ENCODE measurements at places on chromosomes 16 and 17.

- DNase-seq, result no peak
Measured at GRCh38 chr17:72175787-72176515, 55.1 kb downstream of the SOX9 start.

DNA sequence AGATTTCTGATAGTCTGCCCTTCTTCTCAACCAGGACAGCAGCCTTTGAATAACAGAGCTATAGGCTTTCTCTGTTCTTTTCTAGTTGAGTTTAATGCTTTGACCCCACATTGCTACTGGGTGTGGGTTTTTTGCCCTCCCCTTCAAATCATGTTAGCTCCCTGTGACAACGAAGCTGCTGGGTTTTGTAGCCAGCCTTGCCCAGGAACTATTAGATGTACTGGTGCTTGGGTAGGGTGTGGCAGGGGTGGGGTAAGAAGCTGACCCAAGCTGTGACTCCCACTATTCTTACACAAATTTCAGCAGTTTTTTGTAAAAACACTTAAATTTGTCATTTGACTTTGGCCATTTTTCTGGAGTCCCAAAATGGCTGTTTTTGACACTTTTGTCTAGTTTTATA lies 69.7 kb downstream of the NLK start:
- no peak for DNase-seq

DNA sequence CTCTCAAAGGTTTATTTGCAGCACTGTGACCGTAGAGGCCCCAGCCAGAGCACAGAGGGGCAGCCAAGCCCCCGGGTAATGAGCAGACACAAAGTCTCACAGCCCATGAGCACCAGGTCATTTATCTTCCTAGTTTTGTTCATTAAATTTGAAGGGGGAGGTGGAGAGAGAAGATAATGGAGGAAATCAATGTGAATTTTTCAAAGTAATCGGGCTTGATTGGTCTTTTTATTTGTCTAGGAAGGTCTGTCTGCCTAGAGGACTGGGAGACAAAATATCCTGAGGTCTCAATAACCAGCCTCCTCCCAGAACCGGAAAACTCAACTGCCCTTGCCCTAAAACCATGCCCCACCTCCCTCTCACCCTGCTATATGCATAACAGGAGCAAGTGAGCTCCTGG lies 189.0 kb downstream of the SLC39A11 start:
- DNase-seq, result no peak

- no peak for DNase-seq
Measured at GRCh38 chr17:6328279-6328678, 106.6 kb downstream of the AIPL1 start.

DNA sequence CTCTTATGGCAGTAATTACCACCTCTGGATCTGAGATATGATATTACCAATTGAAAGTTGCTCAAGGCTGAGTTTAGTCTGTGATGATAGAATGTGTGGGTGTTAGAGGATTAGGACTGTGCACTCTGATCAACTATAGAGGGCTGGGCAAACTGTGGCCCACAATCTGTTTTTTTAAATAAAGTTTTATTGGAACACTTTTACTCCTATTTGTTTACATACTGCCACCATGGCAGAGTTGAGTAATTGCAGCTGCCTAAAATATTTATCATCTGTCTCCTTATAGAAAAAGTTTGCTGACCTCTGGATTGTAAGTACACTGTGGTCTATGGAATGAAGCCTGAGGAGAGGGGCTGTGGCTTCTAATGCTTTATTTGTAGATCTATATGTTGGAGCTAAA lies 71.5 kb upstream of the N4BP1 start:
- no peak for DNase-seq

- no peak for DNase-seq
Measured at GRCh38 chr17:20008242-20009051, 712 bp upstream of the SPECC1 start.

DNA sequence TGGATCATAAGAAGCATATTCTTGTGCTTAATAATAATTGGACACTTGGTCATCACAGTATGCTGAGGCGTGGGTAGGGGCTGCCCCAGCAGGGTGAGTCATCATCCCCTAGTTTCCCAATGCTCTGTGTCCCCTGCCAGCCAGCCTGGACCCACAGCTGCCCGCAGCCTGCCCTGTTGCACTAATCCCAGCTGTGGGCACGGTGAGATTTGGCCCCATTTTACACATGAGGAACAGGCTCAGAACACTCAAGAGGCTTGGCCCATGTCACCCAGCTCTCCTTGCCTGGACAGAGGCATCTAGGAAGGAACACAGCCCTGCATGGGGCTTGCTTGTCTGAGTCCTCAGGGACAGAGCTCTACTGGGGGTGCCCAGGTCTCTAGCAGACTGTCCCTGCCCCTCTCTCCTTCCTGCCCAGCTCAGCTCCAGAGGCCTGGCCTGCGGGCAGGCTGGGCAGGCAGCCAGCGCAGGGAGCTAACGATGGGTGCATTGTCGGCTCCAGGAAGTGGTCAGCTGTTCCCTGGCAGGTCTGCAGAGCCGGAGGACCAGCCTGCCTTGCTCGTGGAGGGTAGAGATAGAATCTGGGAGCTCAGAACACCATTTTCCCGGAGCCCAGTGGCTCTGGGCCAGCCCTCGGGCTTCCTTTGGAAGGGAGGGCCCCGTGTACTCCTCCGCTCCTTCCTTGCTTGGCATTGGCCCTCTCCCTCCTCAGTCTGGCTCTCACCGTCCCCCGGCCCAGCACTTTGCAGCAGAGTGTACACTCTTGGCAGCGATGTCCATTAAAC lies 189.4 kb downstream of the RAB11FIP4 start:
- DNase-seq, result no peak

DNA sequence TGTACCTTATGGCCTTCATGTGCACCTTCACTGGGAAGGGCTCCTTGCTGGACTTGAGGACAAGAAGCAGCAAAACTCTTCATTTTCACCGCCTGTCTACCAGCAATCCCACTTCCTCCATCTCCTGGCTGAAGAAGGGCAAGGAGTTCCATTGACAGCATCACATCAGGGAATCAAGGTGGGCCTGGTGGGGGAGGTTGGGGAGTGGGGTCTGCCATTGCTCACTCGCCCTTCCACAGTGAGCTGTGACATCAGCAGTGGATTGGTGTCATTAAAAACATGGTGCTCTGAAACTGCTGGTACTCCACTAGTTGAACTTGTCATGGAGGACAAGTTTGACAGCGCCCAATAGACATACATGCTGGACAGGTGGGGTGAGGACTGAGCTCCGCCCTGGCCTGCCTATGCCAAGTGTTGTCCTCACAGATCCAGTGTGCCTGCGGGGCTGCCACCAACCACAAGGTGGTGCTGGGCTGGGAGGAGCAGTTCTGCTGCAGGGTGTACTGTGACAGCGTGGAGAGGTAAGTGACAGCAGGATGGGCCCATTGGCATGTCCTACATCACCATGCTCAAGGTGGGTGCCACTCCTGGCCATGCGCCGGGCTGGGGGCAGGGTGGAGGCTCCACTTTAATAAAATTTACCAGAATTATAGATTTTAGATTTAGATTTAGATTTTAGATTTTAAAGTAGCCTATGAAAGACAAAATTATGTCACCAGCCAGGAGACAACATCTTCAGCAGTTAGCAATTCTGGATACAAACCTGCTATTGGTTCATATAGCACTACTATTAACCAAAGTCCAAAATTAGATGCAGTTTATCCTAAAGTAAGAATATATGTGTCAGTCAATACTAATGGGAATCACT lies 1729.1 kb downstream of the TP53TG3F start:
- DNase-seq, result no peak

GRCh38 chr16:15773968-15774367 lies 82.9 kb downstream of the MYH11 start:
- DNase-seq, result no peak

GRCh38 chr16:63655846-63656245 lies 1466.0 kb downstream of the CDH11 start:
- DNase-seq, result no peak

GRCh38 chr16:82071421-82071820 lies 36.4 kb downstream of the HSD17B2 start:
- DNase-seq, result no peak

GRCh38 chr16:79053577-79053976 lies 547.0 kb downstream of the MAF start:
- DNase-seq, result no peak

- no peak for DNase-seq
Measured at GRCh38 chr17:34259146-34259545, 4.1 kb downstream of the CCL2 start.

- no peak for DNase-seq
Measured at GRCh38 chr17:80109066-80109660, 7.8 kb downstream of the GAA start.

DNA sequence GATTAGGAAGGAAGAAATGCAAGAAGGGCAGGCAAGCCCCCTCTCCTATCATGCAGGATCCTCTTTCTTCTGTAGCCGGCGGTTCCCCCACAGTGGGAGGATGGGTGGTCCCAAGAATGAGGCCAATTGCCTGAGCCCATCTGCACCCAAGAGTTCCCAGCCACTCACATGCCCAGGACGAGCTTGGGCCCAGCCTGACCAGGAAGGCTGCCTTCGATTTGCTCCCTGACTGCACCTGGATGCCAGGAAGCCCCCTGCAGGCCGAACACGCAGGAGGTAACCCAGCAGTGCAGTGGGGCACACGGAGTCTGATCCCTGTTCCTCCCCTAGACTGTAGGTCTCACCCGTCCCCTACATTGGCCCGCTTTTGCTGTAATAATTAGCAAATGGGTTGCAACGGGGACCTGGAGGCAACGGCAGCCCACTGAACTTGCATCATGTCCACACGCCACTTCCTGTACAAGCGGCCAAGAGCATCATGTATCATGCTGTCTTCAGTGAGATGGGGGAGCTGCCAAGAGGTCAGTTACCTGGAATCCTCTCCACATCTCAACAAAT lies 67.5 kb downstream of the AMFR start:
- no peak for DNase-seq

GRCh38 chr17:66570447-66571195 lies 264.3 kb upstream of the CACNG5 start:
- no peak for DNase-seq

- DNase-seq, result no peak
Measured at GRCh38 chr17:4786516-4786915, 352 bp upstream of the VMO1 start.

DNA sequence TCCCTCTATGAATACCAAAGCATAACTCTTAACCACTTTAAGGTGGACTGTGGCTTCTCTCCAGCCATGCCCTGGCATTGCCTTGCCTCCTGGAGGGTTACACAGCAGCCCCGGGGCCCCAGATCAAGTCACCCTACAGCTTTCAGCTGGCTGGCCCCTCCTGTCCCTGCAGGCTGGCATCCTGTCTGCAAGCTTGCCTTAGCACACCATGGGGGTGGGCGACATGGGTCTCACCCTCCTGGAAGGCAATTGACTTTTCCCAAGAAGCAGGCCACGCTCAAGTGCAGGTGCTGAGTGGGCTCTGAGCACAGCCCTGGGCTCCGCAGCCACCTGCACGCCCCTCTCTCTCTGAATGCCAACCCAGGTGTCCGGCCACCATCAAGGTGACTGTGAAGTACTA lies 25.8 kb upstream of the AKTIP start:
- DNase-seq, result no peak

GRCh38 chr16:77116856-77117255 lies 74.1 kb upstream of the MON1B start:
- DNase-seq, result no peak

DNA sequence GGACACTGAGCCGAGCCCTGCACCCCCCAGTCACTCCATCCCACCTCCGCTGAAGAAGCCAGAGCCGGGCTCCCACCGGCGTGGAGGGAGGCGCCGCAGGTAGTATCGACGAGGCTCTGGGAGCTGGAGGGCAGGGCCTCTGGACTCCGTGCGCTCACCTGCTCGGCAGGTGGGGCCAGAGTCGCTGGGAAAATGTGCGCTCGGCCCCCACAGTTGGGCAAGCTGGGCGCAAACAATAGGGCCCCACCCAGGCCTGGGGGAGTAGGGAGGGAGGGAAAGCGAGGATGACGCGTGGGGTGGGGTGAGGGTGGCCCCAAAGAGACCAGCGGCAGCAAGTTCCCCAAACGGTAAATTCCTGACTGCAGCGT lies 668 bp downstream of the JUP start:
- no peak for DNase-seq

GRCh38 chr16:66477028-66477515 lies 50.0 kb downstream of the BEAN1 start:
- no peak for DNase-seq

- DNase-seq, result no peak
Measured at GRCh38 chr17:77182205-77183172, 41.7 kb downstream of the SEC14L1 start.

GRCh38 chr16:79993629-79994209 lies 393.2 kb upstream of the MAF start:
- no peak for DNase-seq

DNA sequence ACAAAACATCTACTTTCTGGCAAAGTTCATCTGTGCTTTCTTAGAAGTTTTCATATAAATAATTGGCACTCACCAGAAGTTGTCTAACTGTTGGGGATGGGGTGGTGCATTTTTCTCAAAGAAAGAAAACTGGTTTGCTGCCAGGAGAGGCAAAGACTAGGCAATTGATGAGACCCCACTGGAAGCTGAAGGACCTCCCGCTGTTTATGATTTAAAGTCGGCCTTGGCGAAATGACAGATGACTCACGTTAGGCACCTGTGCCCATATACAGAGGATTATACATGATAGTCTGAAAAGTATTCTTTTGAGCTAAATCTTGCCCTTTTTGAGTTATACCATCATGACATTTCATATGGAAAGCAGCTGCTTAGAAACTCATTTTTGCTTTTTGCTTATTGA lies 193.0 kb upstream of the ZFHX3 start:
- DNase-seq, result no peak

Measured in stimulated activated CD8-positive, alpha-beta memory T cell treated with anti-CD3 and anti-CD28 coated beads, Interleukin-12 subunit alpha, Interleukin-12 subunit beta, amount 100 ng/mL, for 4 hours (primary cell).